ENCODE measurements at places on chromosomes 12 and 14.

DNA sequence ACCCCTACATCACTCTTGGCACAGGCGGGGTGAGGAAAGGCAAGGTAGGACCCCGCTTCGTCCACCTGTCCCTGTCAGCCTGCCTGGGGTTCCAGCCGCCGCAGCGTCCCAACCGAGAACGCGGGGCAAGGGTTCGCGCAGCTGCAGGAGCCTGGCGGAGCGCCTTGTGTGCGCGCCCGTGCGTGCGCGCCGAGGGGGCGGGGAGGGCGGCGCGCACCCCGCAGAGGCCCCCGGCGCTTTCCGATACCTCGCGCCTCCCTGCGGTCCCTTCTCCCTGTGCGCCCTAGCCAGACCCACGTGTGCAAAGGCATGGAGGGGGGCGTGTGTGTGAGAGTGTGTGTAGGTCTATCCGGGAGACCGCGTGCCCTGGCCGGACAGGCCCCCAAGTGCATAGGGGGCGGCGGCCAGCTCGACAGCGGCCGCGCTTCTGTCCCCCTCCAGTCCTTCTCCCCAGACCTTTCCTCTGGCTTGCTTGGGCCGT, 122.4 kb downstream of the TSPAN9 start:
- DNase-seq, result peak; percentile 64

DNA sequence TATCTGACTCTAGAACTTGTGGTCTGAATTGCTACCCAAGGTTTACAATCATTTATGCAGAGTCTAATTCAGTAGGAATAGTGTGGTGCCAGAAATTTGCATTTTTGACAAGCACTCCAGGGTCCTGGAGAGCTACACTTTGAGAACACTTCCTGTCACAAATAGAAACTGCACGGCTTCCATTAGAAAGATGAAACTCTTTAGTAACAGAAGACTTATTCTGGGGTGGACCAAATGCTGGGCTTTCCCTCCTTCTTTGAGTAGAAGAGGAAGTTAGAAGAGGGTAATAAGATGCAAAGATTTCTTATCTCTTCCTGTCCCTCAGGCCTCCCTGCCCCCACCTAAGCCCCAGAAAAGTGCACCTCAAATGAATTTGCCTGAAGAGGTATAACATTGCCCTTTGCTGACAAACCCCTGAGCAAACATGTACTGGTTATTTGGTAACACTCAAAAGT, 28.4 kb downstream of the DGLUCY start:
- no peak for DNase-seq

- no peak for DNase-seq
Measured at GRCh38 chr14:50089208-50089607, 27.2 kb downstream of the VCPKMT start.

- no peak for DNase-seq
Measured at GRCh38 chr12:99769396-99769980, 121.9 kb downstream of the GARIN6 start.

DNA sequence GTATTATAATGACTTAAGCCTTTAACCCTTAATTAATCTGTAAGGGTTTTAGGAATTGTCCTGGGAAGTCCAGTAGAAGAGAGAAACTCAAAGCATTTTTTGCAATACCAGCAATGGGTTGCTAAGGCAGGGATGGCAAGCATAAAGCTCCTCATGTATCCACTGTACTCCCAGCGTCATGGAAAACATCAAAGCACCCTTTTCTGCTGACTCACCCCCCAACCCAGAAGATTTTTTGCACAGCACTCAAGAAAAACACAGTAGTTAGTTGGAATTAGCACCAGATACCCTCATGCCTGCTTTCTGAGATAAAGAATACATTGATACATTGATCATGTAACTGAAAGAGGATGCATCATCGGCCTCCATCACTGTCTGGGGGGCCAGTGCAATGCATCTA, 199.1 kb upstream of the CNOT2 start:
- no peak for DNase-seq

DNA sequence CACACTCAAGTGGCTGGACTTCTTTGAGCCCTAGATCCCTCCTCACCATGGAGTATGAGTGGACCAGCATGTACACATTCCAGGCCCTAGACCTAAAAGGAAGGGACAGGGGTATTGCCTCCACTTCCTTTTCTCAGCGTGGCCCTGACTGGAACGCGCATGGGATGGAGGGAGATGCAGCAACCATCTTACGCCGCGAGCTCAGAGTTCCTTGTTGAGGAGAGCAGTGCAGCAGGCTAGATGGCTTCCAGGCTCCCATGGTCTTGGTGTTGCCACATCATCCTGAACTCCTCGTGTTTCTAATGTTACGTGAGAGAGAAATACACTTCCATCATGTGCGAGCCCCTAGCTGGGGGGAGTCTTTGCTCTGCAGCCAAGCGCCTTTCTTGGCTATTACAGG, 61.8 kb upstream of the DIO3 start:
- DNase-seq, result no peak

- peak; percentile 87 for DNase-seq
Measured at GRCh38 chr14:41606532-41607303, at the start of gene LRFN5. LRFN5 (plus strand) TSS chr14:41606876.

DNA sequence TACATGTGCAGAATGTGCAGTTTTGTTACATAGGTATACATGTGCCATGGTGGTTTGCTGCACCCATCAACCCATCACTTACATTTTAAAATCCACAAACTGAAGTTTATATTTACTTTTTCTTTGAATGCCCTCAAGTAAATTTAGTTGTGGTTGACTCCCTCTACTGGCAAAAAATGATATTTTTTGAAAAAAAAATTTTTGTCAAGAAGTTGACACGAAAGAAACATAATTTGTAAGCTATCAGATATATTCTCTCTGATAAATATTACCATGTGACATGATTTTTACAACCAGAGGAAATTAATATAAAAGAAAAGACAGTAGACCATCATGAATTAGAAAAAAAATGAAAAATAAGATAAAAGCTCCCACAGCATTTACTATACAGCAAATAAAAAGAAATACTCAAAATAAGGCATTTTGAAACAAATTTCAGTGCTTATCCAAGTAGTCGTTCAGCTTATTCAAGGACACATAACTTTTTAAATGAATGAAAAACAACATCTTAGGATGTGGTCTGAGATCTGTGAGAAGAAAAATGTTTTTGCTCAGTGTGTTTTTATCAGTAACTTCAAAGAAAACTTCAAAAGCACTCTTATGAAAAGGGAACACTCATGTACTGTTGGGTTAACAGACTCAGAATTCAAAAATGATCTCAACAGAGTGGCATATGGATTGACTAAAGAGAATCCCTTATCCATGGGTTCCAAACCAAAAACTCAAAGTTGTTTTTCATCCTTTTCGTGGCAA, 30.0 kb upstream of the GRIP1 start:
- no peak for DNase-seq

GRCh38 chr12:10368206-10369171, 21.4 kb downstream of the KLRK1 start:
- DNase-seq, result no peak

DNA sequence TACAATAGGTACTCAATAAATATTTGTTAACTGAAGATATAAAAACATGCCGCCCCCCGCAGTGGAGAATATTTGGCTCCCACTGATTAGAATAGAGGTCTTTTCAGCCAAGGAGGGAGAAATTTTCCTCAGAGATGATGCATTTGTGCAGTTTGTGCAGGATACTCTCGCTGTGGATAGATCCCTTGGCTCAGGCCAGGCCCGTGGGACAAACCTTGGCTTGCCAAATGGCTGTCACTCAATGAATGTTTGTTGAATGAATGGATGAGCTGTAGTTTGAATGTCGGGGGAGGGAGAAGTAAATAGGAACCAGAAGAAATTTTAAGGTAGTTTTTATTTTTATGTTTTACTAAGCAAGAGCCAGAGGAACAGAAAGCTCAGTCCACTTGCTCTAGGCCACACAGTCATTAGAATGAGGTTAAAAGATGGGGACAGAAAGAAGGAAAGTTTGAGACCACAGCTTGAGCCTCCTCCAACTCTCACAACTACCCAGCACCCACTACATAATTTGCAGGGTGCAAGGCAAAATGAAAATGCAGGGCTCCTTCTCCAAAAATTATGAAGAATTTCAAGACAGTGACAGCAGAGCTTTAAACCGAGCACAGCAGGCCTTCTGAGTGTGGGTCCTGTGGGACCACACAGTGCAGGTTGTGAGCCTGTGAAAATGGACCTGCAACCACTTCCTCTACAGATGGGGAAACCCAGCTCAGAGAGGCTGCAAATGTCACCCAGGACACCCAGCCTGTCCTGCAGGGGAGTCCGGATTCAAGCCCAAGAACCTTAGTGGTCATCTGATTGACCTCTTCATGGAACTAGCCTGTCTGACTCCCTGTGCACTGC, 51.4 kb downstream of the WSCD2 start:
- DNase-seq, result no peak

GRCh38 chr12:19200261-19200660, 70.7 kb downstream of the PLEKHA5 start:
- no peak for DNase-seq

DNA sequence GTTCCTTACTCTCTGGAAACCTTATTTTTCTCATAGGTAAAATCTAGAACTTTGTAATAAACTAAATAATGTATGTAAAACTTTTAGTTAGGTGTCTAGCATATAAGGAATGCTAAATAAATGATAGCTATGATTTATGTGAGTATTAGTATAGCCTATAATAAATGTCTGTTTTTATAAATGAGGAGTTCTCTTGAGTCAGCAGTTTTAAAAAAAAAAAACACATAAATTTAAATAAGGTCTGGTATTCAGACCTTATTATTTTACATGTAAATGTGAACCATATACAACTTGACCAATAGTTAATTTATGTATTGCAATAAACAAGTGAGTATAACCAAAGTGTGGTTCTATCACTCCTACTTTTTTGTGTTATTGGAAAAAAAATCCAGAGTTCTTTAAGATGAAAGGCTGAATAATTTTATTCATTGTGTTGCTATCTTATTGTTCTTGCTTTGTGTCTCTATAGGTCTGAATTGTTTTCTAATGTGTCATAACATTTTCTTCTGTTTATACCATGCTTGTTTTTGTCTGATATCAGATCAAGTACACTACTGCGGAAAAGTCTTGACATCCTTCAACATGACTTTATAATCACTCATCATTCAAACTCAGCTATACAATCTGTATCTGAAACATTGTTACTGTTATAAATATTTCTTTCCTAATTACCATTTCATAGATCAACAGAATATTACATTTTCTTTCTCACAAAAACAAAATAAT, 115.7 kb downstream of the RASSF9 start:
- no peak for DNase-seq

- DNase-seq, result peak; percentile 71
Measured at GRCh38 chr14:100317912-100318808, 5.0 kb upstream of the SLC25A47 start.

- no peak for DNase-seq
Measured at GRCh38 chr12:18414671-18415070, 153.4 kb downstream of the PIK3C2G start.

GRCh38 chr12:29207120-29207519, 58.0 kb downstream of the FAR2 start:
- no peak for DNase-seq

DNA sequence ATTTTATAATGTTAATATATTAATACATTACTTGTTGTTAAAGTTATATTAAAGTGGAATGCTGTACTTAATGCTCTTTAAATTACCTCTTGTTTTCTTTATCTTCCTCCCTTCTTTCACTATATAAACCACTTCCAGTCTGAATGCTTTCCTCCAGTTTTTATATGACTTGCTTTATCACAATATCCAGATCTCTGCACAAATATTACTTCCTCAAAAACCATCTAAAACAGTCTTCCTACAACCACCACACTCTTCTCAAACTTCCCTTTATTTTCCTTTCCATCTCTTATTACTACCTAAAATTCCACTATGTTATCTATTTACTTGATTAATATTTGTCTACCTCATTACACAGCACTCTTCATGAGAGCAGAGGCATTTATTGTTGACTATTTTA, 956.6 kb downstream of the LRFN5 start:
- DNase-seq, result no peak

Data from left hindlimb (tissue), 1 donor.